ENCODE measurements at places on chromosomes 1 and 21. TPM values are rescaled to one million over a fixed set of nuclear protein-coding genes. Genes with fewer than 3 reads are reported as not detected.

ZNF670 gene
- 3.0 TPM for total RNA-seq

RHD gene
- not detected for total RNA-seq

DNA sequence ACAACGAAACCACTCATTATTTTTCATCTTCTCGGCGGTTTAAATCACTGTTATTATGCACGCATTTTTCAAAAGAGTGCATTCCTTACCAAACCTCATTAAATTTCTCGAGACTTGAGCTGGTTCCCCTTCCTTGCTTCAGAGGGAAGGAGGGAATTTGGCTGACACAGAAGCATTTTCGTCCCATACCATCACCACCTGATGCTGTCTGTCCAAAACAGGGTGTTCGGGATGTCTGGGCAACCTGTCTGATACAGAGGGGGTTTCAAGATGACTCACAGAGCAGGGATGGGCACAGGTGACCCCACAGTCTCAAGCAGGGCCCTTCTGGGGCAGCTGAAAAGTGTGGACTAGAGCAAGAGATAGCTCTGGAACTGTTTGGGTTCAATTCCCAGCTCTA lies 12.3 kb upstream of the RCC2 start:
- DNase-seq: no peak

DNA sequence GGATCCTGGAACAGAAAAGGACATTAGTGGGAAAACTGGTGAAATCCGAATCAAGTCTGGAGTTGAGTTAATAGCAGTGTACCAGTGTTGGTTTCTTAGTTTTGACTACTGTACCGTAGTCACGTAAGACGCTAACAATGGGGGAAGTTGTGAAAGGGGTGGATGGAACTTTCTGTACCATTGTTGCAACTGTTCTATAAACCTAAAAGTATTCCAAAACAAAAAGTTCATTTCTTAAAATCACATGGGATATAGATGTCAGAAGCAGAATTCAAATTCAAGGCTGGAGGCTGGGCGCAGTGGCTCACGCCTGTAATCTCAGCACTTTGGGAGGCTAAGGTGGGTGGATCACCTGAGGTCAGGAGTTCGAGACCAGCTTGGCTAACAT lies 16.9 kb downstream of the ARHGEF19 start:
- no peak for DNase-seq

GRCh38 chr1:41573194-41573593 lies 88.7 kb upstream of the EDN2 start:
- DNase-seq: no peak

TTLL10 gene
- not detected for total RNA-seq

FHAD1 gene
- total RNA-seq: not detected

LDLRAD2 gene
- total RNA-seq: not detected

DNA sequence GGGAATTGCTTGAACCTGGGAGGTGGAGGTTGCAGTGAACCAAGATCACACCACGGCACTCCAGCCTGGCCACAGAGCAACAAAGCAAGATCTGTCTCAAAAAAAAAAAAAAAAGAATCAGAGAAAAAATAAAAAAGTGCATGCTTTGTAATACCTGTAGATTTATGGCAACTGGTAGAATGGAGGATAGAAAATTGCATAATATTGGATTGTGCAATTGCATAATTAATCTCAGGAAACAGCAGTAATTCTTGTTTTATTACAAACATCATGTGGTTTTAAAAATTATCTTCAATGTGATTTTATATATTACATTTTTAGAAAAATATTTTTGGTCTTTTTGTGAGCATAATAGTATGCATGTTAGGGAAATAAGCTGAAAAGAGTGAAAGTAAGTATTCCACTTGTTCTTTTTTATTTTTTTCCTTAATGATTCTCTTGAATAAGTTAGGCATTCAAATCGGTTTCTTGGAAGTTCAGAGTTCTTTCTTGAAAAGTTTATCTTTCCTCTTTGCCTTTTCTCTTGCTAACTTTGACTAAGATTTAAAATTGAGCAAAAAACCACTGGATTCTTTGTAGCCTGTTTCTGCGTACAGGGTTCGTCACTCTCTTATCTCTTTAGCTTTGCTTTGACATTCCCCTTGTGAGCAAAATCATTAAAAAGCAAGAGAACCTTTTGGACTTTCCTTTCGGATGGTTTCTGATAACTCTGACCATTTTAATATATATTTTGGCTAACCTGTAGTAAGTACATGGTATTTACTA lies 127.5 kb upstream of the ADAMTS5 start:
- DNase-seq: no peak

ACTN2 gene
- total RNA-seq: 0.21 TPM

- peak; percentile 47 for DNase-seq
These were observed 221.6 kb upstream of the VAMP3 start for GRCh38 chr1:7549277-7550161.

DNA sequence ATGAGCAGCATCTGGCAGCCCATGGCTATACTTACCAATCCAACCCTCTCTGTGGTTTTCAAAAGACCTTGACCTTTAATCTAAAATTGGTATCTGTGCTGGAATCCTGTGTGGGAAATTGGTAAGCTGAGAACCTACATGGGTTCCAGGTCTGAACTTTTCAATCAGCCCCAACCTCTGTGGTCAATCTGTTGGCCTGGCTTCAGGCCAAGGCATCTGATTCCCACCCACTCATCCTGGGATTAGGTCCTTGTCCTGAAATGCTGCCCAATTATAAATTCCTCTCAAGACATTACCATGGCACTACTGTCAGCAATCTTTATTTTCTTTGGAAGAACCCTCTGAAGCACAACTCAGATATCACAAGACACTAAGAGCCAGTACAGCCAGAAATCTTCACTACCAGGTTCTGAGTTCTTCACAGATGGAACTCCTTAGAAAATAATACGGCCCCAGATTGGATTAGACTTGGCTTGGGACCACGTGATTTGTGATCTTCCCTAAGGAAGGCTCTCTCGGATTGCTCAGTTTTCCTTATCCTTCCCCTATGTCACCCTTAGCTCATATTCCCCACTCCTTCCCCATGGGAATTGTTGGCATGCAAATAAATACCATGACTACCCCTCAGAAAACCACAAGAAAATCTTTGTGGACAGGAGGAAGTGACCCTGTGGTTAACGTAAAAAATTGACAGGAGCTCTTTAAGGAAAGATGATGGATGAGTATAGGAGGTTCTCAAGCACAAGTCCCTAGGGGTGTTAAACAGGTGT lies 207.9 kb upstream of the ST6GALNAC5 start:
- DNase-seq: no peak

GRCh38 chr1:114695430-114696058 lies at the start of gene AMPD1:
Gene AMPD1, minus strand, starts transcription at chr1:114695546. Its CDS starts 75 bp downstream, at chr1:114695471.
- DNase-seq: no peak

- no peak for DNase-seq
These were observed 14.0 kb downstream of the ZBTB40 start for GRCh38 chr1:22465671-22466070.

AKIRIN1 gene
- total RNA-seq: 69.7 TPM

CELA3B gene
- not detected for total RNA-seq

GRCh38 chr1:114324662-114324965 lies 170.9 kb upstream of the SYT6 start:
- DNase-seq: no peak

GRCh38 chr1:30378991-30379581 lies 344.3 kb downstream of the MATN1 start:
- no peak for DNase-seq

FCAMR gene
- total RNA-seq: not detected

DNA sequence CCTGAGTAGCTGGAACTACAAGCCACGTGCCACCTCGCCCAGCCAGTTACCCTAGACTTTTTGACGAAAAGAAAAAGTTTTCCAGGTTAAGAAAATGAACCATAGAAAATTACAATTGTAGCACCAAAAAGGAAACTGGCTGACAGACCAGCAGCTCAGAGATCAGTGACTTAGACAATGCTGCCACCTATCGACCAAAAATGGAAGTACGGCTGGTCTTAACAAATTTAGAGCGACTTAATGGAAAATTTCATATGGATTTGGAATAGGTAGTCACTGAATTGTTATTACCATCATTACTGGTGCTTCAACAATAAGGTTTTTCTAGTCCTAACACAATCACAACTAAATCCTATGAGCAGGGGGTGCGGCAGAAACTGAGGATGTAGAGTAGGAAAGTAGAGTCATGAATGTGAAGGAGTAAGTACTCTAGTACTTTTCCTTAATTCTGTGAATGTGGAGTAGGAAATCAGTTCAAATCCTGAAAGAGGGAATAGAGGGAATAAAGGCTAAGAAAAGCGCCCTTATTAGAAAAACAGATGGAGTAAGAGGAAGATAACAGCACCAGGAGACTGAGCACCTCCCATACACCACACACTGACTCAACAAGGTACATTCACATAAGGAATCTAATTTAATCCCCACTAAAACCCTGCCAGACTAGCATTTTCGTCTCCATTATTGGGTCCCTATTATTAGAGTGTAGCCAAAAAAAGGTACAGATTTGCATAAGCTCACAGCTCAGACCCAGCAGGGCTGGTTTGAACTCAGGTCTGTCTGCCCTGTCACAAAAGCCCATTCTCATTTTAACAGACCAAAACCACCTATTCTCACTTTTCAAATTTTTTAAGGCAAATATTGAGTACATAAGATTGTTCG lies 37.9 kb upstream of the MGST3 start:
- peak; percentile 63 for DNase-seq

GRCh38 chr1:228488125-228488817 lies 1.1 kb downstream of the RNF187 start:
- DNase-seq: no peak

DNA sequence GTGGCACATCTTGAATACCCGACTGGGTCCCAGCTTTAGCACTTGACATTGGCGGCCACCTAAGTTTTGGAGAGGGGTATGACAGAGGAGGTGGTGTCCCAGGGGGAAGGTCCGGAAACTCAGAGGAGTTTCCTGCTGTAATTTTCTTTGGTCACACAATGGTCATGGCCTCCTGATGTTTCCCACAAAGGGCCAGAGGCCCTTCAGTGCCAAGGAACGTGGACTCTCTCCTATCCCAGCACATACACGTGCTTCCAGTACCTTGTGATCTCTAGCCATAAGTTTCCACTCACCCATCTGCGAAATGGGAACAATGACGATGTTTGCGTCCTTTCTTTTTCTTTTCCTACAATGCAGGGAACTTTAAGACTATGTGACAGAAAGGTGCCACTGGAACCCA lies 13.2 kb downstream of the CAPN2 start:
- DNase-seq: no peak

RGS13 gene
- total RNA-seq: not detected

OR2W3 gene
- not detected for total RNA-seq

DDR2 gene
- 0.80 TPM for total RNA-seq

DNA sequence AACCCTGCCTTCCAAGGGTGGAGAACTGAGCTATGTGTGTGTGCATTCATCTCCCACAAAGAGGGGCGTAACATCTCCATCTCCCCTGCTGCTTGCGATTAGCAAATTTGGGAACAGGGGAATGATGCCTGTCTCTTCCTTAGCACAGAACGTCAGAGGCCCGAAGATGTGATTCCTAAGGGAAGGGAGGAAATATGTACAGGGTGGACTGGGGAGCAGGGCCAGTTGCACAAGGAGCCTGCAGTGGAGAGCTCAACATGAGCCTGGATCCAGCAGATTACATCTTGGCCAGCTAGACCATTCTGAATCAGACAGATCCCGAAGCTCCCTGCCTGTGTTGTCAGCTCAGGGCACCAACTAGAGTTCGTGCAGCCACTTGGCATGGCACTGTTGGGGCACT lies 118.1 kb downstream of the NGF start:
- no peak for DNase-seq

DNA sequence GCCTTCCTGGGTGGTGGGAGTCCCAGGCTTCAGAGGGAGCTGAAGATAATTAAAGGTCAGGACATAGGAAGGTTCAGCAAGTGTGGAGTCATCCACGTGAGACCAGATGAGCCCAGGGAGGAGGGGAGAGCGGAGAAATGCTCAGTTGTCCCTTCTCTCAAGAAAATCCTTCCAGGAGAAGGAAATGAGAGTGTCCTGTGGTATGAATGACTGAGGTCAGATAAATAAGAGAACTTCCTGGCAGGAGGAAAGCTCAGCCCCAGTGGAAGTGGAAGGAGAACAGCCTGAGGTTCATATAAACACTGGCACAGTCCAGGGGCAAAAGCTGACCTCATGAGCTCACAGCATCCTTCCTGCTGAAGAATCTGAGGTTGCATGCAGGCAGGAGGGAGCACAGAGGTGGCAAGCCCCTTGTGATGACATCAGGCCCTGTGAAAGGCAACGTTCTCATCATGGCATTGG lies 97.6 kb downstream of the NAV1 start:
- no peak for DNase-seq

GRCh38 chr1:191101960-191102359 lies 624.3 kb upstream of the BRINP3 start:
- no peak for DNase-seq

SORT1 gene
- total RNA-seq: 1.9 TPM

DNA sequence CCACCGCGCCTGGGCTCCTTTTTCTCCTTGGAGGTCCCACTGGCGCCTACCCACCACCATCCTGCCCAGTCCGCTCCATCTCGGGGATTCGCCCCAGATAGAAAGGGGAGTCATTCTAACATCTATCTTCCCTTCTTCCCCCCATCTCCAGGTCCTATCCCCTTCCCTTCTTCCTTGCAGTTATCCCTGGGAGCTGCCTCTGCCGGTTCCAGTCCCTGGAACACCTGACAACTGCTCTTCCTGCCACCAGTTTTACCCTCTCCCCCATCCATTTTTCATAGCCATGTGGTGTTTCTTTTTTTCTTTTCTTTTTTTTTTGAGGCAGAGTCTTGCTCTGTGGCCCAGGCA lies 12.0 kb upstream of the COL16A1 start:
- no peak for DNase-seq

C1orf185 gene
- not detected for total RNA-seq

- no peak for DNase-seq
These were observed 103.3 kb downstream of the CYYR1 start for GRCh38 chr21:26469789-26470188.

FAM3B gene
- total RNA-seq: not detected

DNA sequence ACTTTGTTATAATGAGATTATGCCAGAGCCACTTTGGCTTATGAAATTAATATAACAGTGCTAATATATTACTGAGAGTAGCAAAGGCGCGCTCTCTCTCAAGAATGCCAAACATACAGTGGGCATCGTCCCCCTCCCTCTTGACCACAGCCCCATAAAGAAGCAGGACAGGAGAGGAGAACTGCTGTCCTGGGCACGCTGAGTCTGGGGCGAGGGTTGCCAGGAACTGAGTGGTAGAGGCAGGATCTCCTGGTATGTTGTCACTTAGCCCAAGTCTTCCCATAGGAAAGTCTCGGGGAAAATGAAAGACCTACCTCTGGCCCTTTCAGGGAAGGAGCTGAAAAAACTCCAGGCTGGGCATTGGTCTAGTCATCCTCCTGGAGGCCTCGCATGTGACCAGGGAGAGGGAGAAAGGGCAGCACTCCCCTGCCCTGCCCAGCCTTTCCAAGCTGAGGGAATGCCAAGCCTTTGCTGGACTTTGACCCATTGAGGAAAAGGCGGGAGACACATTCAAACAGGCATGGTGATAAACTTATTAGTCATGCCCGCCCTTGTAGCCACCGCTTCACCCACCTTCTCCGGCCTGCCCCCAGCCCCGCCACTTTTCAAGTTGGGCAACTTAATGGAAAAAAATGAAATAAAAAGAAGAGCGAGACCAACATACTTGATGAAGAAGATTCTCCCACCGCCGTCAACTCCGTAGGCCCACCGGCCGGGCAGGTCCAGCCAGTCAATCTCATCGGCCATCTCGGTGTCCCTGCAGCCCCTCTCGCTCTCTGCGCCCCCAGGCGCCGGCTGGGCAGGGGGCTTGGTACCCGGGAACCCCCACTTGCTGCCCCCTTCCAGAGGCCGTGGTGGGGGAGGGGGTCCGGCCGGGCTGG lies 17.4 kb upstream of the PLEKHA6 start:
- DNase-seq: no peak
